Esophagus mucosa (tissue), 1 donor: ENCODE measurements at places on chromosomes 1 and 21. TPM values are rescaled to one million over a fixed set of nuclear protein-coding genes. Genes with fewer than 3 reads are reported as not detected.

The ADAMTS1 gene
- total RNA-seq = 7.9 TPM

The ABCB10 gene
- 11.3 TPM for total RNA-seq

DNA sequence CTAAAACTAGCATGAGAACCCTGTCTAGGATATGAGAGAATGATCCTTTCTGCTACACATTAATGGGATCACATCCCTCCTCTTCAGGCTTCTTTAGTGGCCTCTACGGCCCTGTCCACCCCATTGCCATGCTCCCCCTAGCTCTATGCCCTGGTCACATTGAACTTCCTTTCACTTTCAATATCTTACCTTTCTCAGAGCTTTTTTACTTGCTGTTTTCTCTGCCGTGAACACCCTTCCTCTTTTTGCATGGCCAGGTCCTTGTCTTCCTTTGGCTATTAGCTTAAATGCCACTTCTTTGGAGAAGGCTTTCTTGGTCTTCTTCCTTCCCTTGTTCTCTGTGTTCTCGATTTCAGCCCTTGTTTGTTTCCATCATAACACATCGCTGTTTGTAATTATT is 97.4 kb downstream of the GIPC2 start:
- no peak for ATAC-seq

- ATAC-seq = peak; percentile 81
Measured at GRCh38 chr1:58815069-58815685, 31.3 kb upstream of the JUN start.

DNA sequence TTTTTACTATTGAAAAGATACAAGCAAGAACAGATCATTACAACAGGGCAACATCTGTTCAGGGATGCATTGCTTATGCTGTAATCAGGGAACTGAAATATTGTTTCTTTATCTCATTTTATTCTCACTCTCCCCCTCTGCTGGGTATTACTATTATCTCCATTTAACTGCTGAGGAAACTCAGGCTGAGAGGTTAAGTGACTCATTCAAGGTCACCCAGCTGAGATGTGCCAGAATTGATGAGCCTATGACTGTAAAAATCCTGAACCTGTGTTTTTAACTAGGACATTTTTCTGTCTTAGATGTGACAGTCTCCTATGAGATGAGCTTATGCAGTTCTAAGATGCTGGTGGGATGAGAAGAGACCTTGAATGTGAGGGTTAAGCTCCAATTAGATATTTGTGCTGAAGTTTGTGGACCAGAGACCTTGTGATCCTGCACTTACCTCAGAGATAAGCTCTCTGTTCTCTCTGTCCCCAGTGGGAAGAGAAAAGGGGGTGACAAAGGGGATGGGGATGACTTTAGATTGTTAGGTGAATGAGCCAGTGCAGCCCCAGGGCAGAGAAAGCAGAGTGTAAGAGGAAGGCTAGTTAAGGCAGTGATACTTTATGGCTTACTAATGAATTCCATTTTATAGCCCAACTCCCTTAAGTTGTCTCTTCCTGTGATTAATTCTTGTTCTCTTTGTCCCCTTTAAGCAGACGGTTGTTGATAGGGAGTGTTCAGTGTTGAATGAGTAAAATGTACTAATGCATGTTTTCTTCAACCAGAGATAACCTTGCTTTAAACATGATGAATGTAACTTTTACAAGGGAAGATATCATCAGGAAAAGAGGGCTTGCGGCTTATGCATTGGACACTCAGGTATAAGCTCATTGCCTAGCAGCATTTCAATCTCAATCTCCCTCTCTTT is 111.4 kb downstream of the HLX start:
- no peak for ATAC-seq
